ENCODE measurements at places on chromosomes 12 and 14.
A peak's percentile ranks its signal among the peaks of the same experiment; 100 is the strongest.

DNA sequence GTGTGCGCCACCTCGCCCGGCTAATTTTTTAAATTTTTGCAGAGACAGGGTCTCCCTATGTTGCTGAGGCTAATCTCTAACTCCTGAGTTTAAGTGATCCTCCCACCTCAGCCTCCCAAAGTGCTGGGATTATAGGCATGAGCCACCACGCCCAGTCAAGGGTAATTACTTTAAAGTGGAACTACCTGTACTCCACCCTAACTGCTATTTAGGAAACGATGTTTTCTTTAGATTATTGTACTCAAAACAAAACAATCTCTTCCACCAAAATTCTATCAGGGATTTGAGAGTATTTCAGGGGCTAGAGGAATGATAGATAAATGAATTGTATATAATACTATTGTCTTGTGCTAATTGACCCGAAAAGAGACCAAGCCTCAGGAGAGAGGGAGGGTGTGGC, 9.6 kb upstream of the BIN2 start:
- no peak for DNase-seq

GRCh38 chr12:100398307-100398706, 41.4 kb downstream of the SLC17A8 start:
- DNase-seq = no peak

GRCh38 chr14:89011355-89012281, 187.2 kb downstream of the TTC8 start:
- DNase-seq = no peak

- DNase-seq = no peak
Measured at GRCh38 chr14:64800000-64800399, 79.7 kb downstream of the SPTB start.

DNA sequence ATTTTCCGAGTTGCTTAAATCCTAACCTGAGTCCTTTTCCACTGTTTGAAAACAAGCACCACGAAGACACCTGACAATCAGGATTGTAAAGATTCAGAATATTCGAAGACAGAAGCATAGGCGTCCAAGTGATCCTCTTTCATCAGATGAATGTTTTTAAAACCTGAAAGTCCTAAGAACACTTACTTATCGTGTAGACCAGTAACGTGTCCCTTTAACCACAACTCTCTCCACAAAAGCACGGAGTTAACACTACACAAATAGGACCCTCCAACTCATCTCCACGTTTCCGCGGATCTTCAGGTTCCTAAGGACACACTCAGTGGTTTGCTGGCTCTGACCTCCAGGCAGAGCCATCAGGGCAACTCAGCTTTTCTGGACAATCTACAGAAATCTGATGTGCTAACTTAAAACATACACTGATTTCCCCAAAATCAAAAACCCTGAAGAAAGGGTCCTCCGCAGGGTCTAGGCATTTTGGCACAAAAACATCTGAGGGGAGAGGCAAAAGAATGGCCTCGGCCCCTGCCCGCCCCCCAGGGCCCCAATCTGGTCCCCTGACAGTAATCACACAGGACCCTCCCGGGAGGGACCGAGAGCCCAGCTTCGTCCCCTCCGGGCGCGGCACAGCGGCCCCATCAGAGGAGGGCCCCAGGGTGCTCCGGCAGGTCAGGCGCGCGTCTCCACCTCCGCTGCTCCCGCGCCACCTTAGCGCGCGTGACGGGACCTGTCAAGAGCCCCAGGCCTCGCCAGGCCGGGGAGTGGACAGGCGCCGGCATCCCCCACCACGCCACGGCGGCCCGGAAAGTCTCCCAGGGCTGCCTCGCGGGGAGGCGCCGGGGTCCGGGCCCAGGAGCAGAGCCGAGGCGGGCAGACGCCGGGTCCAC, 925 bp downstream of the DICER1 start:
- peak; percentile 8 for DNase-seq

DNA sequence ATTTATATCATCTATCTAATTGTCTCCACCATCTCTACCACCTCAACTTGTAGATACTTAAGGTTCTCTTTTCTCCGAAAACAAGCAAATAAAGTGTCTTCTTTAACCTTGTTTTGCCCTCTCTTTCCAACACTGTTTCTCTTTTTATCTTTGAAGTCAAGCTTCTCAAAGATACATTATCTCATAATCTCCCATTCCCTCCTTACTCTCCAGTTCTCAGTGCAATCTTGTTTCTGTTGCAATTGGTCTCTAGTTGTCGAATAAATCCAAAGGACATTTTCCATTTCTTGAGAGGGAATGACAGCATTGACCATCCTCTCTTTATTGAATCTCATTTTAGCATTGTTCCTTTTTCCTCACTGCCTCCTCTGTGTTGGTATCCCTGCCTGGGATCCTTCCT, 383.3 kb downstream of the SOX5 start:
- DNase-seq = no peak

- no peak for DNase-seq
Measured at GRCh38 chr12:11324426-11324825, 14.2 kb upstream of the PRB4 start.

All from activated CD4-positive, alpha-beta T cell treated with anti-CD3 and anti-CD28 coated beads for 24 hours (primary cell).